ENCODE measurements at places on chromosomes 12 and 14. TPM values are rescaled to one million over a fixed set of nuclear protein-coding genes. Genes with fewer than 3 reads are reported as not detected.

DNA sequence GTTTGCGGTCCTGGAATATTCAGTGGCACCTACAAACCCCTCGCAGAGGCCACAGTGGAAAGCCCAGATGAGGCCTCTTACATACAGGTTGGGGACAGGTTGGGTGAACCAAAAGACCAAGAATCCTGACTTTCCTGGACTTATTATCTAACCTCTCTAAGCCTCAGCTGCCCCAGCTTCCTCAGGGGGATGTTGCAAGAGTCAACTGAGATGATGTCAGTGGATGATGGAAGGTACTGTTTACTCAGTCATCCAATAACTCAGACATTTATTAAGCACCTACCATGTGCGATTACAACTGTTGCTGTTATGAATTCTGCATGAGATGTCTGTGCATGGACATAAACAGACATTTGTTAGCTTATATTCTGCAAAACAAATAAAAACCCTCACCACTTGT, 72.8 kb downstream of the RFX4 start:
- DNase-seq = no peak

- DNase-seq = no peak
Observed at GRCh38 chr14:65267856-65268255, 144.7 kb upstream of the FUT8 start.

BEST3 gene
- total RNA-seq = 15.4 TPM

GRCh38 chr12:84035766-84036165, 876.8 kb downstream of the SLC6A15 start:
- DNase-seq = no peak

CBLN3 gene
- 3.3 TPM for total RNA-seq

DNA sequence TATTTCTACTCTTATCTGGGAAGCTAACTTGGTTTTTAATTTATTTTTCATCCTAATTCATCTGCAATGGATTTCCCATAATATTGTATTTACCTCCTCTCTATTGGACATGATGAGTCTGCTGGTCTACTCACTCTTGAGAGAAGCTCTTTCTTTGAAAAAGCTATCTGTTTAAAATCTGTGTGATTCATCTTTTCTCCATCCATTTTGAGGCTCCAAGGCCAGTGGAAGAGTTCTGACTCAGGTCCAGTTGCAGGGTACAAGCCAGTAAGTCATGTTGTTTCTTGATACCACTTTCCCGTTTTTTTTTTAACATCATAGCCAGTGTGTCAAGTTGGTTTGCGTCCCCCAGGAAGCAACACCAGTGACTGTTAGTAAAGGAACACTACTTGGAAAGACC, 160.3 kb upstream of the BMP4 start:
- no peak for DNase-seq

BIN2 gene
- total RNA-seq = 6.1 TPM

DNA sequence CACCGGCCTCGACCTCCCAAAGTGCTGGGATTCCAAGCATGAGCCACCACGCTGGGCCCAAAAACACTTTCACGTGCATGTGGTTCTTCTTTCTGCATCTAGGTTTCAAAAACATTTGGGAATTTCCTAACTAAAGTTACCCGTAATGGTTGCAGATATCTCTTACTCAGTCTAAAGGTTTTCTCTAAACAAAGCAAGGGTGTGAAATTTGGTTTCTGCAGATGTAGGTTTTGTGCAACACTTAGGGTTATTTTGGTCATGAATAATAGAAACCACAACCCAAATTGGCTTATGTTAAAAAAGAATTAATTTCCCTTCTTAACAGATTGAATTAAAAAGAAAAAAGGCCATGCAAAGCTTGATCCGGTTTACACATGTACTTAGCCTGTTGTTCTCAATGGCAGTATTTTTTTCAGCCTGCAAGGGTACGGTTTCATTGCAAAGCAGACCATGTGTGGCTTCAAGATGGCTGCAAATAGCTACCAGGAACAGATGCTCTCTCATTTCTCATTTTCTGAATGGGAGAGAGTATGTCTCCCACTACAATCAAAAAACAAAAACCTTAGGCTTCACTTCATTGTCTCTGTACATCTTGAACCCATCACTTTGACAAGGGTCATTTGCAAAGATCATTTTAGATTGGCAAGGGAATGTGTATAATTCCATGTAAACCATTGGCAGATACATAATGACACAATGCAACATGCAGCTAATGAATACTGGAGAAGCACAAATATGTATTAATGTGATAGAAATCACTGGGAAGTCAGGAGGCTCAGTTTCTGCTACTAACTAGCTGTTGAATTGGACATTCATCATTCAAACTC, 491.2 kb upstream of the FLRT2 start:
- no peak for DNase-seq

- DNase-seq = no peak
Observed at GRCh38 chr14:89504602-89505313, 87.7 kb upstream of the FOXN3 start.

- no peak for DNase-seq
Observed at GRCh38 chr12:66739940-66740651, 61.2 kb upstream of the GRIP1 start.

- DNase-seq = no peak
Observed at GRCh38 chr12:79983986-79984620, 49.2 kb upstream of the PPP1R12A start.

DNA sequence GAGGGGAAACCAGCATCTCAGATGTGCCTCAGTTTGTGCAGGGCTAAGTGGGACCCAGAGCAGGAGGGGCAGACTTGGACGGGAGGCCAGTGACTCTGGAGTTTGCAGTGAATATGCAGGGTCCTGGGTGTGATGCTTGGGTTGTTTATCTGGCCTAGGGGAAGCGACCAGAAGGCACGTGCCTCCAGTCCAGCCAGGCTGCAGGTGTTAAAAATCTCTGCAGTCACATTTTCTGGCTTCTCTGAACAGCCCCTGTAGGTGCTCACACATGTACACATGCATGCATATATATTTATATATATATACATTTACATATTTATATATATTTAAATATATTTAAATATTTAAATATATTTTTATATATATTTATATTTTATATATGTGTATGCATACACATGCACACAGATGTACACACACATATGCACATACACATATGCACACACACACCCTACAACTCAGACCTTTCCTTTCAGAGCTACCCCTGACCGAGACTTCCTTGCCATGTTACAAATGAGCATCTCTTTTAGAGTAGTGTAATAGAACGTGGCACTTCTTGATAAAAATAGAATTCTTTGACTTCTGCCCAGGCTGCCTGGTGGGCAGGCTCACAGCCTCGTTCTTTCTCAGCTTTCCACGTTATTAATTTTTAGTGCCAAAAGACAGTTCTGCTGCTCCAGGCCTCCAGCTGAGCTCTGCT, 26.8 kb upstream of the TCL1B start:
- no peak for DNase-seq

- no peak for DNase-seq
Observed at GRCh38 chr12:111995782-111996480, 17.0 kb downstream of the TMEM116 start.

UBR7 gene
- 37.1 TPM for total RNA-seq

TCP11L2 gene
- 29.9 TPM for total RNA-seq

KRT71 gene
- total RNA-seq = not detected

DNA sequence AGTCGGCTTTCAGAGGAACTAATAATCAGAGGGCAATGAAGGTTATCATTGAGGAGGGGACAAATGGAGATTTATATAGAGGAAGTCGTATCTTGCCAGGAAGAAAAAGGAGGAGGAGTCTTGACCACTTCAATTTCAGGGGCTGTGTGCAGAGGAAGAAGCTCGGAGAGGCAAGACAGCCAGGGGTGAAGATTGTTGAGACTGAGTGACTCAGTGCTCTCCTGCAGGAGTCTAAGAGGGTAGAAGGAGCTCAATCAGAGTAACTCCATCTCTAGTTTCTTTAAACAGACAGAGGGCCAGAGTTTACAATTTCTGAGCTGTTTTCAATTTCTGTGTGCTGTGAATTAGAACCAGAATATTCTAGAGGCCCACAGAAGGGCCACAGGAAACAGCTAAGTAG, 439.3 kb upstream of the PRICKLE1 start:
- DNase-seq = no peak

DNA sequence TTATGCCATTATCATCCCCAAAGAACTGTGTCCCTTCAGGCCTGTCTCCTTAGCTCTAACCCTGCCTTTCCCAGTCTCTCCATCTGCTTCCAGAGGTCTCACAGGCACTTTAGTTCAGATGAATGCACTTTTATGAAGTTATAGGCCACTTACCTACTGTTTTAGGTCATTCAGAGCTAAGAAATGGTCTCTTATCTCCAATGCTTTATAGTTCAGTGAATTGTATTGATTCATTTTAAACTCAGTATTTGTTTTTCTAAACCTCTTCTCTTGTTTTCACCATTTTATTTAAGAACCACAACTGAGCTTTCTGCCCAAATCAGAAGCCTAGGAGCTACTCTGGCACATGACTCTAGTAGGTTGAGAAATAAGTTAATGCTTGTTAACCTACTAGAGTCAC, 197.5 kb upstream of the ATP2B1 start:
- no peak for DNase-seq
